ENCODE measurements at places on chromosomes 4 and X.

- DNase-seq = no peak
Measured at GRCh38 chr4:7938609-7939376, 868 bp downstream of the AFAP1 start.

DNA sequence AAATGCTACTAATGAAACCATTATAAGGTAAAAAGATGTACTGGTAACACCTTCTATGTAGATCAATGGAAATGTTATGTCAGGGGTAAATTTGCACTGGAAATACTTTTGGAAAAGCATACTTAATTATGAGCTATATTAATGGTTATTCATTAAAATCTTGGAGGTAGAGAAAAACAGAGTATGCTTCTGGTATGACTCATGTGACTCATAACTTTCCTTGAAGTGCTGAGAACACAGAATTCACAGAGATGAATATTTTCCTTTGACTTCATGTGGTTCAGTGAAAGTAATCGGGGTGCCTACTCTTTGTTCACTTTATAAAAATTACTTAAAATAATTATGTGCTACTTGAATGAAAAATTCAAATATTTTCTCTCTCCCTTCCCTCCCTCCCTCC is 254.2 kb downstream of the KCTD8 start:
- no peak for DNase-seq

DNA sequence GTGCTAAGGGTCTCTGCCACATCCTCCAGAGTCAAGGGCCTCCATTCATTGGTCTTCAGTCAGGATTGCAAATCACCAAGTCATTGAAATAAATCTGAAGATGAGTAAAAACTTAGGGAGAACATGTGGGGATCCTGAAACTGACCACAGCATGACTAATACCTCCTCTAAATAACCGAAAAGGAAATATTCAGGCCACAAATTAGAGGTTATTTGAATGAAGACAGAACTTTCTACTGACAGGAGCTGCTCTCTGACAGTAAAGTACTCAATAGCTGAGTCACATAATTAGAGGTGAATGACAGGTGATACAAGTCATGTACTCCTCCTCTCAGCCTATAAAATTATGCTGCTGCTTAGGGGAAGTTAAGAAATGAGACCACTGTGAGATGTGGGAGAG is 240.2 kb upstream of the F9 start:
- DNase-seq = no peak

GRCh38 chrX:12971282-12972003 is 3.5 kb upstream of the TMSB4X start:
- no peak for DNase-seq

DNA sequence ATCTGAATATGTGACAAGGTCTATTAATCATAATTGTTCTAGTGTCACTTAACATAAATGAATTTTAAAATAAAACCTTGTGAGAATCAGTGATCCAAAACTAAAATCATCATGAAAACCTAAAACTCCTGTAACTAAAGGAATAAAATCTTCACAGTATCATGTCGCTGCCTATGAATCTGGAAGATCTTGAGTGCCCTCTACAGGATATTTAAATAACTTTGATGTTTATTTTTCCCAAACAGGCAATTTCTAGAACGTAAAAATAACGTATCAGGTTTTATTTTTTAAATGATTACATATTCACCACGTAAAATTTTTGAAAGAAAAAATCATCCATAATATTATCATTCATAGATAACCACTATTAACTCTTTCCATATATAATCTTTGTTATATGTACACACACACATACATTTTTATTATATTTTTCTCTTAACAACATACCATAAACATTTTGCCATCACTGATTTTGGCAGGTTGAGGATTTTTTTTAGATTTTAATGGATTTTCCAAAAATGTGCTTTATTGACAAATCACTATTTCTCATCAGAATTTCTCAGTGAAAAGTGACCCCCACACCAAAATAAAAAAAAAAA is 79.6 kb downstream of the COMMD8 start:
- no peak for DNase-seq

DNA sequence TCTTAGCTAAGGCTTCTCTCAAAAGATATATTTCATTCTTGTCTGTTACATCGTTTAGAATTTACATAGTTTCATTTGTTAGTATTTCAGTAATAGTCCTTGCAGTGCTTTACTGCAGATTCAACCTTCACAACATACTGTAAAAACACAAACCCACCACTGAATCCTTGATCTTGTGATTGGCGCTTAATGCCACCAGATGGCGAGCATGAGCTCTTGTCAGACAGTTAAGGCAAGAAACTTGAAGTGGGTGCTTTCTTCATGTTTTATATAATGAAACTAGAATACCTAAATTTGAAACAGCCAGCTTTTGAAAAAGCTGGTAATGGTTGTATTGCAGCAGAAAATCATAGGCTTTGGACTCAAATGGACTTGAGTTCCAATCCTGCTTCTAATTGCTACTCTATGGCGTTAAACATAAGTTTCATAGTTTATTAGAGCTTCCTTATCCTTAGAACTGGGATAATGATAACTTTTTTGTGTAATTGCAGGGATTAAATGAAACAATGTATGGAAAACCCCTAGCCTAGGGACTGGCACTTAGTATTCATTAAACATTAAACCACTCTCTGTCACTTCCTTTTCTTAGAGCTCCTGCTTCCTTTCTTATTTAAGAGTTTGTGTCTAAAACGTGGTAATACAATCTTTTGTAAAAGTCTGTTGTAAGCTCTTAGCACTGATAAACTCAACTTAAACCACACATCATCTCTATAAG is 95.1 kb downstream of the USP9X start:
- DNase-seq = peak; percentile 16

DNA sequence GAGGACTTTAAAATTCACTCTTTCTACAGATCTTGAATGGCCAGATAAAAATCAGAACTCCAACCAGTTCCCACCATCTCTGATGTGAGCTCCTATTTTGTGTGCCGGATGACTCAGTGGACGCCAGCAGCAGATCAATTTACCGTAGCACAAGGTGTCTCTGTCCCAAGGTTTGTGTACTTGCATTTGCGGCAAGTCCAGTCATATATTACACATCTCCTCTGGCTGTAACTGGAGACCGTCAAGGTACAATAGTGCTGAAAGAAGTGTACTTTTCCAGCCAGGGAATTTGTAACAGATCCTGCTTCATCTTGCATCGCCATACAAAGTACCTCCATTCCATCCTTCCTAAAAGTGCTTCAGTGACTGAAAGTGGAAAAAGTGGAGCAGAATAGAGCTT is 108.2 kb upstream of the SORBS2 start:
- no peak for DNase-seq

GRCh38 chr4:74433043-74433442 is 11.9 kb upstream of the AREG start:
- no peak for DNase-seq

DNA sequence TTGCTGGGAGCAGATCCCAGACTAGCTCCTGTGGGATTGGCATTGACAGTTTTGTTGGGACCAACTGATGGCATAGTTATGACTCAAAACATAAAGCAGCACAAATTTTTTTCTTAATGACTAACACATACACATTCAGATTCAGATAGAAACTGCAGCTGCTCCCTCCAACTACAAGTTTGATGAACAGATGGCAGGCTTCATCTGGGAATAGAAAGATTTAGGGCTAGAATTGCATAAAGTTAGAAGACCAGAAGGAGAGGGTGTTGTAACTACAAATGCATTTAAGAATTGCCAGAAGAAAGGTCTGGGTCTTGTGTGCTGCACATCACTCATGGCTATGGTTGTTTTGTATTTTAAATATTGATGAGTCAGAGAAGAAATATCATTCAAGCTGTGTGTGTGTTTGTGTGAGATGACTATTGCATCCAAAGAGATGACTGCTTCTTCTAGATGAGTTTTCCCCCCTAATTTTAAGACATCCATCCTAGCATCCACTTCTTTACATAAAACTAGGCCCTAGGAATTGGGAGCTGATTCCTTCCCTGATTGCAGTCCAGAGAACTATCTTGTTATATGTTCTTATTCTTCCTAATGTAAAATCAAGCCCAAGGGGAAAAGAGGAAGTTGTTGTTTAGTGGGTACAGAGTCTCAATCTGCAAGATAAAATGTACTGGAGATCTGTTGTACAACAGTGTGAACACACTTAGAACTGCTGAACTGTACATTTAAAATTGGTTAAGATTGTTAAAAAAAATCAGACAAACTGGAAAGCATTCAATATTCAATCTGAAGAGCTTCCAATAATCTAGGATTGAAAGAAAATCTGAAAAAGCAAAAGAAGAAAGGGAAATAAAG is 175.1 kb downstream of the PARM1 start:
- no peak for DNase-seq

DNA sequence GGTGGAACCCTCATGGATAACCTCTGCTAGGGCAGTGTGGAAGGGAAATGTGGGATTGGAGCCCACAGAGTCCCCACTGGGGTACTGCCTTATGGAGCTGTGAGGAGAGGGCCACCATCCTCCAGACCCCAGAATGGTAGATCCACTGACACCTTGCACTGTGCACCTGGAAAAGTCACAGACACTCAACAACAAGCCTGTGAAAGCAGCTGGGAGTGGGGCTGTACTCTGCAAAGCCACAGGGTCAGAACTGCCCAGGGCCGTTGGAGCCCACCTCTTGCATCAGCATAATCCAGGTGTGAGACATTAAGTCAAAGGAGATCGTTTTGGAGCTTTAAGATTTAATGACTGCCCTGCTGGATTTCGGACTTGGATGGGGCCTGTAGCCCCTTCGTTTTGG is 11.6 kb downstream of the ARMCX5 start:
- no peak for DNase-seq
